ENCODE measurements at places on chromosomes 5 and 9.

DNA sequence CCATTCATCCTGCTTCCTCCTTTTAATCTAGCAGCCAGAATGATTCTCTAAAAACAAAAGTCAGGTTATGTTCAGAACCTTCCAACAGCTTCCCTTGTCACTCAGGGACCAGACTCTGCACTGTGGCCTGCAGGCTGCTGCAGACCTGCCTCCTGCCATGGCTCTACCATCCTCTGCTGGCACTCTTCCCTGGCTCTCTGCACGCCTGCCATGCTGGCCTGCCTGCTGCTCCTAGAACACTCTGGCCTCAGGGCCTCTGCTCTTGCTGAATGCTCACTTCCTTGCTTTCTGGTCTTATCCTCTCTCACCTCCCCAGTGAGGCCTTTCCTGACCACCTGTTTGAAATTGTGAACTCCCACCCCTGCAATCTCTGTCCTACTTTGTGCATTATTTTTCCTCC lies 149.4 kb downstream of the CD180 start:
- peak; percentile 54 for ATAC-seq

DNA sequence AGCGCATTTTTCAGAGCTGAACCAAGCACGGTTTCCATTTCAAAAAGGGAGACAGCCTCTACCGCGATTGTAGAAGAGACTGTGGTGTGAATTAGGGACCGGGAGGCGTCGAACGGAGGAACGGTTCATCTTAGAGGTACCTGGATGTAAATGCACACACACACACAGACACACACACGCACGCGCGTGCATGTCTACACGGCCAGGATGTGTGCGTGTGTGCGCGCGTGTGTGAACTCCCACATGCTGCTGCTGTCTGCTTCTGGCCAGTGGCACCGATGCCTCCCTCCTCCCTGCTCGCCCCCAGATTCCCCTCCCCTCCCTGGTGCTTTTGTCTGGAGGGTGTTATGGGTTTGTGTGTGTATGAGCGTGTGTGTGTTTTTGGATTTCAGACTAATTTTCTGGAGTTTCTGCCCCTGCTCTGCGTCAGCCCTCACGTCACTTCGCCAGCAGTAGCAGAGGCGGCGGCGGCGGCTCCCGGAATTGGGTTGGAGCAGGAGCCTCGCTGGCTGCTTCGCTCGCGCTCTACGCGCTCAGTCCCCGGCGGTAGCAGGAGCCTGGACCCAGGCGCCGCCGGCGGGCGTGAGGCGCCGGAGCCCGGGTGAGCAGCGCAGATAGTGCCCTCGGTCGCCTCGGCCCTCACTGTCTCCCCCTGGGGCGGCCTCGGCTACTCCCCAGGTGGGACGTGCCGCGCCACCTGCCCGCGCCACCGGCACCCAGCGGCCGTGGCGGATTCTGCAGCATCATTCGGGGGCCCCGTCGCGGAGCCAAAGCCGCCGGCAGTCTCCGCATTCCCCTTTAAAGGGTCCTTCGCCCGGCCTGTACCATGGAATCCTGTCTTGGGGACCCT lies at the start of gene NTRK2:
Gene NTRK2, plus strand, starts transcription at position 442 of the 850 bp plus-strand sequence. CDS start 1,020 bp downstream, outside the sequence.
- ATAC-seq: no peak

GRCh38 chr5:136258463-136258862 lies 65.5 kb upstream of the SMIM32 start:
- ATAC-seq: no peak

GRCh38 chr5:144958002-144958401 lies 787.3 kb downstream of the KCTD16 start:
- ATAC-seq: no peak

GRCh38 chr9:99401680-99402504 lies 179.8 kb downstream of the SEC61B start:
- ATAC-seq: no peak

DNA sequence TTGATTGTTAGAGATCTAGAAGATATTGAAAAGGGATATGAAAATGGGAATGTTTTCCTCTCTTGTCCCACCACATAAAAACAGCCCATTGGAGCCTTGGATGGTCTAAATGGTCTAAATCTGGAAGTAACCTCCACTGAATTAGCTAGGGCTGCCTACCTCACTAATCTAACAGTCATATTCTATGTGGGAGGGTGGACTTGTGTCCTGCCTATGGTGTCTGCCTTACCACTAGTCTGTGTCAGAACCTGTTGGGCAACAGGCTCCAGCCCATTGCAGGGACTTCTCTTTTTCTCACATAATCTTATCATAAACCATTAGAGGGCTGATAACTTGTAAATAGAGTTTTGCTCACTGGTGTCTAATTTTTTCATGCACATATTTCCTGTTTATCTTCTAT lies 548.8 kb upstream of the CDH18 start:
- ATAC-seq: no peak

DNA sequence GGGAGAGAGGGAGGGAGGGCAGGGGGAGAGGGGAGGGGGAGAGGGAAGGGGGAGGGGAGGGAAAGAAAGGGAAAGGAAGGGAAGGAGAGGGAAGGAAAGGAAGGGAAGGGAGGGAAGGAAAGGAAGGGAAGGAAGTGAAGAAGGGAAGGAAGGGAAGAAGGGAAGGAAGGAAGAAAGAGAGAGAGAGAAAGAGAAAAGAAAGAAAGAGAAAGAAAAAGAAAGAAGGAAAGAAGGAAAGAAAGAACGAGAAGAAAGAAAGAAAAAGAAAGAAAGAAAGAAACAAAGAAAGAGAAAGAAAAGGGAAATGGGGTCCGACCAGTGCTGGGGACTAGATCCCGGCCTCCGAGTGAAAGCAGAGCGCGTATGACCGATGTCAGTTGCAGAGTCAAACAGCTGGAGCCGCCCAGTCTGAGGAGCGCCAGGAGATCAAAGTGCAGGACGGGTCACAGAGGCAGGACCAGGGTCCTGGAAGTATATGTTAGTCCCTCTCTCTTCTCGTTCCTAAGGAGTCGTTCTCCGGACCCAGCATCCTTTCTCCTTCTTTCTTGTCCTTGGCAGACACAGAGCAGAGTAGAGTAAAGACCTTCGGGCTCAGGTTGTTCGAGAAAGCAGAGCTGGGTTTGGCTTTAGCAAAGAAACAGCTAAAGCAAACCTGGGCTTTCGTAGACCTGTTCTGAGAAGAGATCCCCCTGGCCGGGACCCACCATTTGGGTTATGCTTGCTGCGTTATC lies 305.4 kb upstream of the MSX2 start:
- peak; percentile 7 for ATAC-seq

GRCh38 chr5:364497-364896 lies 43.0 kb downstream of the AHRR start:
- no peak for ATAC-seq

GRCh38 chr5:10663489-10664179 lies 97.4 kb downstream of the DAP start:
- ATAC-seq: no peak

DNA sequence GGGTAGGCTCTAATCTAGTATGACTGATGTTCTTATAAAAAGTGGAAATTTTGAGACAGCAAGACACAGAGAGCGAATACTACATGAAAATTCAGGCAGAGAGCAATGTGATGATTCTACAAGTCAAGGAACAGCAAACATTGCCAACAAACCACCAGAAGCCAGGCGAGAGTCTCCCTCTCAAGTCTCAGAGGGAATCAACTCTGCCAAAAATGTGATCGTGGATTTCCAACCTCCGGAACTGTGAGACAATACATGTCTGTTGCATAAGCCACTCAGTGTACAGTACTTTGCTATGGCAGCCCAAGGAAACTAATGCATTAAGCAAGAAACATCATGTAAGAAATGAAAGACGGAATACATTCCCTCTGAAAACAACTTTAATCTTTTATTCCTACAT lies 52.1 kb upstream of the CCNG1 start:
- ATAC-seq: no peak

GRCh38 chr9:137172901-137173795 lies 1.3 kb upstream of the TMEM210 start:
- no peak for ATAC-seq

GRCh38 chr9:84953797-84954705 lies 284.5 kb downstream of the NTRK2 start:
- ATAC-seq: peak; percentile 86

GRCh38 chr5:154015071-154015693 lies 23.5 kb downstream of the FAM114A2 start:
- no peak for ATAC-seq

DNA sequence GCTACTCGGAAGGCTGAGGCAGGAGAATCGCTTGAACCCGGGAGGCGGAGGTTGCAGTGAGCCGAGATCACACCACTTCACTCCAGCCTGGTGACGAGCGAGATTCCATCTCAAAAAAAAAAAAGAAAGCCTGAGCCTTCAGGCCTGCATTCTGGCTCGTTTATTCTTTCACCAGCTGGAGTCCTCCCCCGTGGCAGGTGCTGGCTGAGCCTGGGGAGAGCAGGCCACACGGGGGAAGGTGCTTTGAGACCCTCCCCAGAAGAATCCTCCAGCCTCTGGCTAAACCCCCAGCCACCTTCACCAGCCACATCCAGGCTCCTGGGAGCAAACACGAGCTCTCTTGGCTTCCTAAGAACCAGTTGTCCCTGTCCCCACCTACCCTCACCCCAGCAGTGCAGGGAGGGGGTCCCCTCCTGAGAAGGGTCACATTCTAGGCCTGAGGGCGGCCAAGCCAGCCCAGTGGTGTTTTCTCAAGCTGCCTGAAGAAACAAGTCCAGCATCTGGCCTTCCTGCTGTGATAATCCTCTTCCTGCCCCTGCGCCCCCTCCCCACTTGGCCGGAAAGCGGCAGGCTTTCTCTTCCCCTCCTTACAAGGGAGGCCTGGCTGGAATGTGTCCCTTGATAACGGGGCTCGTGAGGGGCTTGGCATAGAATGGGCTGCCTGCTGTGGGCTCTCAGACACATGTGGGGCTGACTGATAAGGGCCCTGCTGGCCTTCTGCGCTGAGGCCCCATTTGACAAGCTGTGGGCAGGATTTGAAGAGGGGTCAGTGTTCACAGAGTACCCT lies 41.5 kb downstream of the PLPP7 start:
- ATAC-seq: no peak

GRCh38 chr9:9625248-9625647 lies 987.6 kb downstream of the PTPRD start:
- no peak for ATAC-seq

GRCh38 chr9:131043646-131044045 lies 34.7 kb downstream of the LAMC3 start:
- no peak for ATAC-seq

DNA sequence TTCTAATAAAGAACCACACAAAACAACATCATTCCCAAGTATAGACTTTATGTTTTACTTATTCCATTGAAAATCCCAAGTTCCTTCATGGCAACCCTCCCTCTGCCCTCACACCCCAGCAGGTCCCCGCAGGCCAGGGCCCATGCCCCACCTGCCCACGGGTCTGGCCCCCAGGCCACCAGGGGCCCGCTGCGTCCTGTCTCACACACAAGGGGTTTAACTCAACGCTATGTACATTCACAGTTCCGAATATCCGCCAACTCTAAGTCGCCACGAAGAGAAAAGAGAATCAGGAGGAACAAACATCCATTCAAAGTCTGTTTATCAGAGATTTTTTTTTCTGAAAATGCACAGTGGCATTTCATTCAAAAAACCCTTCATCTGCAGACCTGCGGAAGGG lies 16.2 kb upstream of the SLC6A3 start:
- ATAC-seq: no peak

- no peak for ATAC-seq
These were observed 228.3 kb upstream of the C9orf72 start for GRCh38 chr9:27801545-27801944.

DNA sequence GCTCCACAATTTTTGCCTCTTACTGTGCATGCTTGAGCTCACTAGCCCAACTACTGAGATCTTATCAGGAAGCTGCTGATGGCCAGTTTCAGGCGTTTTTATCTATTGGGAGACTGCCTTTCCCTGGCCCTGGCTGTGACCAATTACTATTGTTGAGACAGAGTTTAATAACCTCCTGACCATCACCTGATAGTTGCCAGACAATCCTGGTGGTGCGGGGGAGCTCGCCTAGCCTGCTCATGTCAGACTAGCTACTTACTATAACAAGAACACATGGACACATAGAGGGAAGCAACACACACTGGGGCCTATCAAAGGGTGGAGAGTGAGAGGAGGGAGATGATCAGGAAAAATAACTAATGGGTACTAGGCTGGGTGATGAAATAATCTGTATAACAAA lies 13.0 kb upstream of the OXCT1 start:
- ATAC-seq: no peak

DNA sequence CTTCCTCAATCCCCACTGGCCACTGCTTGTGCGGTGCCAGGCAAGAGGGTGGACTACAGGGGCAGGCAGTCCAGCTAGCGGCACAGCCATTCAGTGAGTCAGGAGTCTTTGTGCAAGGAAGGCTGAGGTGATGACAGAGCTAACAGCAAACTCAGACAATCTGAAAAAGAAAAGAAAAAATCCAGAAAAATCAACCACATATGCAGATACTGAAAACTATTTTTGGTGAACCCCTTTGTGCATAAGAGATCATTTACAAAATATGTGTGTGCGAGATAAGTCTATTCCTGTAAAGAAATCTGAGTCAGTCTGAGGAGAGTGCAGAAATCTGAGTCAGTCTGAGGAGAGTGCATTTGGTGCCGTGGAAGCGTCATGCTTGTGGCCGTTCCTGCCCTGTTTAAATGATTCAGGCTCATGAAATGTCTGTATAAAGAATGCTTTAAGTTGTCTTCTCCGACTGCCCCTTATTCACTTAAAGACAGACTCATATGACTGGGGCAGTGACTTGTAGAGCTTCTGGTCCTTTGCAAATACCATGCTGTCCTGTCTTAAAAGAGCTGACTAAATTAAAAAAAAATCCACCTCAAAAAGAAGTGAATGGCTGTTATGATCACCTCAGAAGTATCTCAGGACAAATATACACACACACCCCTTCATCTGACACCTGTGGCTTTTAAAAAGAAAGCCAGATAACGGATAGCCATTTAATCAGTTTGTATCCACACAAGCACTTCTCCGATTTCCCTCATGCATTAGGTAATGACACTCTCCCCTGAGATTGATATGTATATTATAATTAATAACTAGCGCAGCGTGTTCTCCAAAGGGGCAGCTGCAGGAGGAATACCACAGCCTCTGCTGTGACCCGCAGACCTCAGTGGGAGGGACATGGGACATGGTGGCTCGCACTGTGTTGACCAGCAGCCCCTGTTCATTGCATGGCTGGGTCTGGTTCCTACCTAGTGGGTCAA lies 47.3 kb downstream of the TRIO start:
- peak; percentile 79 for ATAC-seq

- ATAC-seq: peak; percentile 87
These were observed 16.1 kb downstream of the B4GALT1 start for GRCh38 chr9:33151007-33151557.

DNA sequence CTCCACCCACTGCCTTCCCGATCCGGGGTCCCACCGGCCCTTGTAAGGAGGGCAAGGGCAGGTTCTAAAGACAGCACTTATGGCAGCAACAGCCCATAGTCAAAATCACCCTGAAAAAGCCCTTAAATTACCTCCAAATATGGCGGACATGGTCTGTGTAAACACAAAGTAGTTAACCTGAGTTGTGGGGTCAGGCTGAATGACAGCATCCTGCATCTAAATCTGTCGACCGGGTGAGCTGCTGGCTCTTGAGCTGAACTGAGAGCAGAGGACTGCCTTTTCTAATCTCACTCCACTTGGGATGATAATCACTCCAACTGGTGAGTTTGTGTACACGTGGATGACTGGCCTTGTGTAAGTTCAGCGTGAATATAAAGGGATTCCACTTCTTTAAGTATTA lies 249.6 kb downstream of the DENND1A start:
- ATAC-seq: no peak
